Inflammatory macrophage (primary cell): ENCODE measurements at places on chromosomes 2 and 18.
A peak's percentile ranks its signal among the peaks of the same experiment; 100 is the strongest.

DNA sequence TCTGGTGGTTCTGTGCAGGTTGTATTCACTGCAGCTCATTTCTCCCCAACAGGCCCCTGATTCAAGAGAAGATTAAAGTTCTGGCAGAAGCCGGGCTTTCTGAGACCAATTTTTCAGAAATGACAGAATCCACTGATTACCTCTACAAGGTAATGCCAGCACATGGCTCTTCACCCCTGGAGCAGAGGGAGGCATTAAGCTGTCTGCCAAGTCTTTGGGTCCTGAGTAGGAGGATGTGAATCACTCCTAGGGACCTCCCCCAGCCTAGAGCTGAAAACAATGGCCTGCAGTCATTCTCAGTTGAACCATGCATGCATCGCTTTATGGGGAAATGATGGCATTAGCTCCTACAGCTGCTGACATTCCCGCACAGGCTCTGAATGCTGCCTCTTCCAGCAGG lies 20.5 kb upstream of the RPL37A start:
- peak; percentile 88 for DNase-seq

GRCh38 chr2:199404841-199405240 lies 52.9 kb downstream of the SATB2 start:
- no peak for DNase-seq

- DNase-seq, result no peak
Observed at GRCh38 chr18:52216666-52217065, 123.3 kb upstream of the DCC start.

- DNase-seq, result no peak
Observed at GRCh38 chr2:129229830-129230441, 749.5 kb upstream of the RAB6C start.

DNA sequence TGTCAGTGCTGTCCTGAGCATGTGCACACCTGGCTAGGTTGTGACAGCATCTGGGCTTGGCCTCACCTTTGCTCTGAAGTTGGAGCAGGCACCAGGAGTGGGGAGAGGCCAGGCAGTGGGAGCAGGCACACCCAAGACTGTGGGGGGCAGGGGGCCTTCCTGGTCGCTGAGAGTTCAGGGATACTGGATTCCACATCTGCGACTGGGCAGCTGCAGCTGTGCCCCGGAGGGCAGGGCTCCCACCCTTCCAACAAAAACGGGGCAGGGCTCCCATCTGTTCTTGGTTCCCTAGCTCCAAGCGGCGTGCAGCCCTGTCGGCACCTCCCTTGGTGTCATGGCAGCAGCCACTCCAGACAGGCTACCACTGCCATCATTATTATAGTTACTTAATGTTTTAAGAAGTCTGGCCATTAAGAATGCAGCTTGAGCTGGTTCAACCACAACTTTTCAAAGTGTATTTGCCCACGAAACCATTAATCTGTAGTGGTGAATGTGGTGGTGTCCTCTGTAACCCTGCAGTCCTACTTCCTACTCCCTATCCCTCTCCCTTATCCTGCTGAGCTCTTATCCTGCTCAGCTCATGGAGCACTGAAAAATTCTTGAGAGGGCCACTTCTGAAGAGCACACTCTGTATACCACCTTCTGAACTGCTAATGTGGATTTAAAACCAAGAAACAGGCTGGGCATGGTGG lies 48.0 kb upstream of the RAB1A start:
- no peak for DNase-seq
